NCI-H446 (cell line): ENCODE measurements at places on chromosomes 11 and 22.

GRCh38 chr11:33704240-33705002 is 3.8 kb upstream of the C11orf91 start:
- DNase-seq: no peak

GRCh38 chr22:46969961-46970360 is 207.5 kb downstream of the TBC1D22A start:
- no peak for DNase-seq

GRCh38 chr22:37701141-37701786 is 4.4 kb downstream of the TRIOBP start:
- DNase-seq: no peak

GRCh38 chr11:57513452-57513795 is 2.1 kb downstream of the SLC43A1 start:
- DNase-seq: no peak

GRCh38 chr11:134536219-134536618 is 124.2 kb upstream of the B3GAT1 start:
- no peak for DNase-seq

DNA sequence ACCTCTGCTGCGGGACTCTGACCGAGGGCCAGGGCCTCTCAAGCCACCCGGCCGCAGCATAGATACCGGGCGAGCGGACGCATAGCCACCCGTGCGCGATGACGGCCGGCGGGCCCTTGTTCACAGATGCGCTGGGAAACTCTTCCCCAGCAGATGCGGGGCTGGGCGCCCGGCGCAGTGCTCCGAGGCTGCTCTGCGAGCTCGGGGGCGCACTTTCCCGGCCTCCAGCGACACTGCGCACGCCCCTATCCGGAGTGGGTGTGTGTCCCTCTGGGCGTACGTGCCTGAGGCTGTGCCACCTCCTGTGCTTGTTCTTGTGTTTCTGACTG is 104.7 kb upstream of the E2F8 start:
- DNase-seq: no peak

GRCh38 chr11:128498721-128499245 is 88.6 kb downstream of the ETS1 start:
- DNase-seq: no peak

DNA sequence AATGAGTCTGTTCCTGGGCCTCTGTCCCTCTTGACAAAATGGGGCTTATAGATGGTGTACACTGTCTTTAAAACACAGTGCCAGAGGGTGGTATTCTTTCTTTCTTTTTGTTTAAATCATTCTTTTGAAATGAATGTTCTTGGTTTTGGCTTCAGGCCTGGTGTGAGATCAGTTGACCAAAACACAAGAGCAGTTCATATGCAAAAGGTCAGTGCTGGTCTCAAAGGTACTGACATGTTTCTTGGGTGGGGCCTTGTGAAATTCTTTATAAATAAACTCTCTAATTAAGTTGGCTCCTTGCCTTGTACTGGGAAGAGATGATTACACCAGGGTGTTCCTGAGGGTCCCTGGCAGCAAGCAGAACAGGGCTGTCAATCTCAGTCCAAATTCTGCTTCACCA is 110.0 kb downstream of the FBXO7 start:
- DNase-seq: no peak

GRCh38 chr11:67613960-67614715 is 7.4 kb downstream of the NDUFV1 start:
- peak; percentile 25 for DNase-seq

GRCh38 chr22:35526333-35526979 is 14.2 kb upstream of the RASD2 start:
- DNase-seq: no peak

DNA sequence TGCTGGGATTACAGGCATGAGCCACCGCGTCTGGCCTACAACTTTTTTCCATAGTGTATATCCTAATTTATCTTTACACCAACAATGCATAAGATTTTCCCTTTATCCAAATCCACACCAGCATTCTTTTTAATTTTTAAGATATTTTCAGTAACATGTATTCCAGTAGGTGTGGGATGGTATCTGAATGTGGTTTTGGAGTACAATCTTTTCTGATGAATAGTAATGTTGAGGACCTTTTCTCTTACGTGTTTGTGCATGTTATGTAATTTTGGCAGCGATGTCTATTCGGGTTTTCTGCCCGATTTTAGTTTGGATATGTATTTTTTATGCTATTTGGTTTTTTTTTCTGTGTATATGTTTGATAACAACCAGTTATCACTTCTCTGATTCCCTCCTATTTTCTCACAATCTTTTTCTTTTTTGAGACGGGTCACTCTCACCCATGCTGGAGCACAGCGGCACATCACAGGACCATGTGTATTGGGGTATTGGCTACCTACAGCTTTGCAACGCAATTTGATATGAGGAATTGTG is 114.6 kb upstream of the GRK3 start:
- no peak for DNase-seq

- peak; percentile 80 for DNase-seq
Measured at GRCh38 chr22:38924347-38924952, 33.0 kb upstream of the APOBEC3A start.

GRCh38 chr22:17140022-17140421 is 18.9 kb upstream of the TMEM121B start:
- no peak for DNase-seq

DNA sequence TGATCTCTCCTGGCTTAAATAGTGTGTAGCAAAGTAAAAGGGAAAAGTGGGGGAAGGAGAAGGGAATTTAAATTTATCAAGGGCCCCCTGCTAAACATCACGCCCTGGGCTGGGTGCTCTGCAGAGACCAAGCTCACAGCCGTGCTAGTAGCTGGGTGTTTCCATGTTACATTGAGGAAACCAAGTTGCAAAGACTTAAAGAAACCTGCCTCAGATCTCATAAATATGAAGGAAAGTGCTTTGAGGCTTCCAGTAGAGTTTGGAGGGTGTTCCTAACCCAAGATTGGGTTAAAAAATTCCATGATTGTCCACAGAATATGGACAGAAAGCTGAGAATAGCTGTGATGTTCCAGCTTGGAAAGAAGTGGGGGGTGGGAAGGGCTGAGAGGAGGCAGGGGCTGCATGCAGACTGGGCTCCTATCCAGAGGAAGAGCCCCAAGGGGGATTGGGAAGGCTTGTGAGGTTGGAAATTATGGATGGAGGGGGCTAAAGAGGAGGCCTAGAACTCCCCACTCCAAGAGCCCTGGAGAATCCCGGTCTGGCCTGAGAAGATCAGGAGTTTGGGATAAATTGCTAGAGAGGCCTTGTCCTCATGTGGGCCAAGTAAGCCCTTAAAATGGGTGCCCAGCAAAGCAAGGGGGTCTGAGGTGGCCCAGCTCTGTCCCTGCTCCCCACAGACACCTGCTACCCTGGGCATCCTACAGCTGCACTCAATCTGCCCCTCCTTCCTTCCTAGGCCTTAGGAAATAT is 25.0 kb upstream of the OAF start:
- no peak for DNase-seq

GRCh38 chr11:13942971-13943381 is 19.5 kb upstream of the SPON1 start:
- no peak for DNase-seq

- no peak for DNase-seq
Measured at GRCh38 chr11:2280208-2280607, 9.8 kb upstream of the ASCL2 start.

DNA sequence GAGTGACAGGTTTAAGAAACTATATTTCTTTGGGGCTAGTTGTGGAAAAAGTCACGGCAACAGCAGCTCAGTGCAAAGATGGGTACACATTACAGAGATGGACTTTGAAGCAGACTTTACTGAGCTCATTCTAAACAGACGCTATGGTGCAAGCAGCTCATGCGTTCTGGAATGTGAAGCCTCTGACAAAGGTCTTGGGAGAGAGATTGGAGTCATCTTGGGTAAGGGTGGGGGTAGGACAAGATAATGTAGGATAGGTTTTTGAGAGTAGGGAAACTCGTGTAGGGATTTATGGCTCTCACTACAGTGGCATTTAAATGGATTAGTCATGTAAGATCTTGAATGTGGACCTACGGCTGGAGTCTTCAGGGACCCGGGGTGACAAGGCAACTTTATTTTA is 36.2 kb upstream of the CLMP start:
- no peak for DNase-seq

- DNase-seq: no peak
Measured at GRCh38 chr11:113538451-113539412, 63.5 kb upstream of the DRD2 start.

DNA sequence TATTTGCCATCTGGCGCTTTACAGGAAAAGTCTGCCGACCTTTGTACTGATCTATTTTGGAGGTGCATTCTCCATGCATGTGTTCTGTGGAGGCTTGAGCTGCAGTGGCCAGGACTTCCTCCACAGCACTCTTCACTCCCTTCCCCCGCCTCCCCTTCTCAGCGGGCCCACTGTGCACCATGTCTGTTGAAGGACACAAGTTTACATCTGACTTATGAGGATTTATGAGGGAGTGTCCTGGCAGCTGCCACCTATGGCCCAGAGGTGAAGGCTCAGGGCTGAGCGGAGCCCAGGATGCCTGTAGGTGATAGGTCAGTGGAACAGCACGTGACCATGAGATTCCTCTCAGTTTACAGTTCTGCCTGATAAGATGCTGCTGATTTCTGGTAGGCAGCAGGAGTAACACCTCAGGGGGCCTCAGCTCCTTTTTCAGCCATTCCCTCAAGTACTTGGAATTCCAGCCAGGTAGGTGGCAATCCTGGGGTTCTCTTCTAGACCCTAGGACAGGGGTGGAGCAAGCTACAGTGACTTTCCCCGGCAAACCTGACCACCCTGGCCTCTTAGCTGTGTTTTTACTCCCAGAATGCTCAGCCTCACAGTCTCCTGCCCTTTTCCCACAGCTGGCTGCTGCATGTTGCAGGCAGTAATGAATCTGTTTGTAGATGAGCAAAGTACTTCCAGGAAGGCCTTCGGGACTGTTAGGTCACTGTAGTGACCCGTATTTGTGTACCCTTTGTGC is 59.9 kb downstream of the PPFIBP2 start:
- DNase-seq: no peak

DNA sequence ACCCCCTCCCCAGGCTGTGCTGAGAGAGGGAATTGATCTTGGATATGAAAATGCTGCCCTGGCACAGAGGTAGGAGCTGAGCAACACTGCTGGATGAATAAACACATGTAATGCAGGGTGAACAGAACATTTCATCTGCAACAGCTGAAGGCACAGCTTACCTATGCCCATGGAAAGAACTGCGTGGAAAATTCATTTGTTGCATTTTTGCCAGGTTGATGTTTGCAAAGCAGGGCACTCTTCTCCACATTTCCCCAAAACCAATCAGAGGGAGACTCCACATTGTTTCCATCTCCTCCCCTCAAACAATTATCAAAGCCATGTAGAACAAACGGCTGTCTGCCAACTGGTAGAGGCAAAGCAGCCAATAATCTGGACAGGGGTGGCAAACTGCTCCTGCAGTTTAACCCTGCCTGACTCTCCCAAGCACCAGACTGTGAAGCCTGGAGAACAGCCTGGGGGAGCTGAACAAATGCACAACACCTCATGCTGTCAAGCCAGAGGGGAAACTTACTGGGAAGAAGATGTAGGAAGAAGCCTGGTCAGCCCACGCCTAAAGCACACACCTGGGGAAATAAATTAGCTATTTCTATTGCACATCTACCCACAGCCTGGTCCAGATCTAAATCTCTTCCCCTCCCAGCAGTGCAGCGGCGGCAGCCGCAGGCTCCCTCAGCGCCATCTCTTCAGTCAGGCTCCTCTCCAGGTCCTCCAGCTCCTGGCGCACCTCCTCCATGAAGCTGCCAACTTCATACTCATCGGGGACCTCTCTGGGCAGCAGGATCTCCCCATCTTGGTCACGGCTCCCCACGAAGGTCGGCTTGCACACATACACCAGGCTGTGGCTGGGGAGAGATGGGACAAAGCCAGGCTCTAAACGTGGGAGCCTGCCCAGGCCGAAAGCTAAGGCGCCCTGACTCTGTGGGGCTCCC is 44.3 kb downstream of the DKK3 start:
- DNase-seq: peak; percentile 36

- DNase-seq: no peak
Measured at GRCh38 chr11:62411524-62411923, 7.3 kb upstream of the SCGB1A1 start.

DNA sequence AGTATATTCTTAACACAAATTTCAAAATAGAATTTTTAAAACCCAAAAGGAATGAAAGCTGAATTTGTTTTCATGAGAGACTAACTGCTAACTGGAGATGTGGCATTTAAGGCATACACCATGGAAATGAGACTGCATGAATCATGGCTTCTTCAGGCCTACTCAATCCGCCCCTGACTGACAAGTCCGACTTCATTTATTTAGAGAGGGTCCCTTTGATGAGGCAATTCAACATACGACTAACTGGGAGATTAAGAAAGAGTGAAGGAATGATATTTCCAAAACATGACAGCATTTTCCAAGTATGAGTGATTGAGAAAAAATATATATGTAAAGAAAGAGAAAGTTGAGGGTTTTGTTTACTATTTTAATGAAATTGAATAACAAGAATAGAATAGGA is 720.1 kb downstream of the DLG2 start:
- DNase-seq: no peak

GRCh38 chr11:78138291-78138690 is 1.1 kb downstream of the ALG8 start:
- no peak for DNase-seq

DNA sequence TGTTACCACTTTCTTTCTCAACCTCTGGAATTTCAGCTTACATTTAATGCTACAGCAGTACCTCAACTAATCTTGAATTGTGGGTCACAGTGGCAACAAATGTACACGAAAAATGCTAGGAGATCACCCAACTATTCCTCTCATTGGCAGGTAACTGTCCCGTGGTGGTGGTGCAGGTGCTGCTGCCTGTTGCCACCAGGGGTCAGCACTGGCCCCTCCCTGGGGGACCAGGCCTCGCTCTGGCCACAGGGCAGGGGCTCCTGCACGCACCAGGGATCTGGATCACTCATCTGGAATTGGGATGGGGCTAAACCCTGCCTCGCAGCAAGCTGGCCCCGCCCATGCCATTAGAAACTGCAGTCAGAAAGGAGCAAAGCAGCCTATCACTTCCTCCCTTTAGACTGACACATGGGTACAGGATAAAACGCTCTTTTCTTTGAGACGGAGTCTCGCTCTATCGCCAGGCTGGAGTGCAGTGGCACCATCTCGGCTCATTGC is 6.9 kb upstream of the POLDIP3 start:
- no peak for DNase-seq

DNA sequence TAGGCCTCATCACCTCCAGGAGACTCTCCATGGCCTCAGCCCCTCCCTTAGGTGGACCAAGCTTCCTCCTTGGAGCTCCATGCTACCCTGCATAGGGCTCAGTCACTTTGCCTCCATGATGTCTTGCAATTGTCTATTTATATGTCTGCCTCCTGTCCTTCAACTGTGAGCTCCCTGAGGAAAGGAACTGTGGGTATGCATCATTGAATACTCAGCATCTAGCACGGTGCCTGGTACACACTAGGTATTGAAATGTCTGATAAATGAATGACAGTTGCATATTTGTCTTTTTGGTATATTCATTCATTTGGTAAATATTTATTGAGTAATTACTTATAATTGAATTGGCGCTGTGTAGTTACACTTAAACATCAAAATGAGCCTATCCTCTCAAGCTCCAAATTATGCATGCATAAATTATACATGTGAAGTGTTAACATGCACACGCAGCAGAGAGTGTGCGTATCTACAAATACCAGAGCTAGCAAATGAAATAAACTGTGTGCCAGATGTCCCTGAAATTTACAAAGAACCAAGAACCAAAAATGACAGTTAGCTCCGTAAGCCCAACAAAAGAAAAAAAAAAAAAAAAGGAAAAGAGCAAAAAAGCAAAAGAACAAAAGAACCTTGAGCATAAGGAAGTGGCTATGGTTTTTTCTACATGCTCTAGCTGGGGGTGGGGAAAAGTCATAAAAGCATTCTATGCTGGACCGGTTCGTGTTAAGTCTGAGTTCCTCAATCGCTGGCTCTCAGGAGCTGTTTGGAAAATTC is 25.2 kb downstream of the GRAP2 start:
- DNase-seq: no peak
